DND-41 (cell line): ENCODE measurements at places on chromosomes 5 and 9.

- DNase-seq, result no peak
- H3K4me3 ChIP-seq, result no peak overlapping the region
- no peaks in the 10 kb centered on the region for H3K4me1 ChIP-seq
- no peaks in the 10 kb centered on the region for H3K36me3 ChIP-seq
These were observed 167.2 kb downstream of the CFAP90 start for GRCh38 chr5:7683753-7684152.

GRCh38 chr5:57175551-57176309, 1.9 kb downstream of the GPBP1 start:
- H3K27ac ChIP-seq, result peak overlapping the region; percentile 95
- H3K4me1 ChIP-seq, result peaks cover 76% of the 10 kb centered on the region
- peaks cover 32% of the 10 kb centered on the region for H3K36me3 ChIP-seq
- H3K4me3 ChIP-seq, result peak overlapping the region; percentile 75; the same call in 1 of the 2 replicates
- H3K27me3 ChIP-seq, result peaks cover 5% of the 10 kb centered on the region
- DNase-seq, result peak; percentile 12

- DNase-seq, result no peak
- H3K36me3 ChIP-seq, result no peaks in the 10 kb centered on the region
- no peak overlapping the region for H3K4me3 ChIP-seq
These were observed 5.8 kb downstream of the GCNT4 start for GRCh38 chr5:75046366-75047142.

- peak; percentile 4 for DNase-seq
- H3K4me1 ChIP-seq, result no peaks in the 10 kb centered on the region
- no peaks in the 10 kb centered on the region for H3K27me3 ChIP-seq
- H3K27ac ChIP-seq, result no peak overlapping the region
- no peak overlapping the region for H3K4me3 ChIP-seq
- H3K36me3 ChIP-seq, result no peaks in the 10 kb centered on the region
These were observed 111.5 kb upstream of the CCNH start for GRCh38 chr5:87524217-87524616.

DNA sequence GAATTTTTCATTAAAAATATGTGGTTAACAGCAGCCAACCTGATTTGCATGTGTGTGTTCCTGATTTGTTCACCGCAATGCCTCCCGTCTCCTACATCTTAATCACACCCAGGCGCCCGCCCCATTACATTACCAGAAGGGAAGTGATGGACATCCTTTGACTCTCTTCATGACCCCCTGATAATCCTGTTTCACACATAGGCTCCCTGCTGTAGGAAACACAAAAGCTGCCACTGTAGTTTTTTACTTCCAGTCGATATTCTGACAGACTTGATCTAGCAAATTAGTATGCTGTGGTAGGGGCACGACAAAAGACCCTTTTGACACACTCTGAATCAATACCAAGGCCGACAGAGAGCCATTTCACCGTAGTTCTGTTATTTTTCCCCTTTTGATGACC, 287.8 kb upstream of the ISL1 start:
- no peak overlapping the region for H3K4me3 ChIP-seq
- no peak for DNase-seq
- no peaks in the 10 kb centered on the region for H3K36me3 ChIP-seq
